ENCODE measurements at places on chromosomes 4 and X. TPM values are rescaled to one million over a fixed set of nuclear protein-coding genes. Genes with fewer than 3 reads are reported as not detected.
A peak's percentile ranks its signal among the peaks of the same experiment; 100 is the strongest.

GRCh38 chr4:105840426-105841174, 54.7 kb upstream of the NPNT start:
- DNase-seq = no peak

- DNase-seq = no peak
Measured at GRCh38 chrX:69323786-69324720, 158.8 kb upstream of the PJA1 start.

DNA sequence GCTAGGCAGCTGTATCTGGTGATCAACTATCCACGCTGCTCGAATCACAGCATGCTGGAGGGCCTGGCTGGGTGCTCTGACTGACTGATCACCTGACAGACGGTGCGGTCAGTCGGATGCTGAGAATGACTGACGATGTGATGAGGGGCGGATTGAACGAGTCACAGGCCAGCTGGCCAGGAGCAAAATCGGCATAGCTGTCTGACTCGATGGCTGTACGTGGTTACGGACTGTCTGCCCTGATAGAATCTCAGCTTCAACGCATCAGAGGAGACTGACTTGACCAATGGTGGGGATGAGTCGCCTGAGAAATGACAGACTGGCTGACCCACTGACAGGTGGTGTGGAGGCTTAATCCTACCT, 1.0 kb upstream of the SUV39H1 start:
- DNase-seq = peak; percentile 28

DNA sequence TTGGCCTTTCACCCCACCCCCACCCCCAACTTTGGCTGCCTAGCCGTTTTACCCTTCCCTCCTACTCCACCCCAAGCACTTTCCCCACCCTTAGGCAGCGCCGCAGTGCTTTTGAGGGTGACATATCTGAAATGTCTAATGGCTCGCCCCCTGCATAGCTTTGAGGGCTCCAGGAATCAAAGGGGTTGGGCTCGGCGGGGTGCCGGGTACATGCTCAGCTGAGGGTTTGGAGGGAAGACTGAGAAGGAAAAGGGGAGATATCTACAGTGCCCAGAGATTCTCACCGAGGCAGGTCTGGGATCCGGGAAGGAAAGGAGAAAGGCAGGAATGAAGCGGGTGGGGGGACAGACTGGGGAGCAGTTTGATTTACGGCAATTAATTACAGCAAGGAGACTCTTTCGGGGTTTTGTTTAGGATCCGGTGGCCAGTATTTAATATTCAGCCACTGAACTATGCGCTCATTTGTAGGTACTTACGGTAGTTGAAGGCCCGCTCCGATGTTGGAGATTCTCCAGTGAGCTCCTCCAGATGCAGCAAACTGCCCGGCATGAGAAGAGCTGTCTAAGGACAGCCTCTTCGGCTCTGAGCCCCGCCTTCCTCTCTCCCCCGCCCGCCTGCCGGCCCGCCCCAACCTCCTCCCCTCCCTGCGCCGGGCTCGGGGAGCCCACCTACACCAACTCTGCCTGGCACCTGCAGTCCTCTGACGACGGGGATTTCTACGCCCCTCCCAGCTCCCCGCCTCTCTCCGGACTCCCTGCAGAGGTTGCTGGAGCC, at the start of gene IGSF1:
Gene IGSF1, minus strand, starts transcription at position 569 of the 774 bp plus-strand sequence. CDS start 2,632 bp downstream, outside the sequence.
- DNase-seq = no peak

The MAGEA2 gene
- not detected for total RNA-seq

GRCh38 chrX:8432396-8432795, 32.2 kb upstream of the VCX3B start:
- DNase-seq = no peak

DNA sequence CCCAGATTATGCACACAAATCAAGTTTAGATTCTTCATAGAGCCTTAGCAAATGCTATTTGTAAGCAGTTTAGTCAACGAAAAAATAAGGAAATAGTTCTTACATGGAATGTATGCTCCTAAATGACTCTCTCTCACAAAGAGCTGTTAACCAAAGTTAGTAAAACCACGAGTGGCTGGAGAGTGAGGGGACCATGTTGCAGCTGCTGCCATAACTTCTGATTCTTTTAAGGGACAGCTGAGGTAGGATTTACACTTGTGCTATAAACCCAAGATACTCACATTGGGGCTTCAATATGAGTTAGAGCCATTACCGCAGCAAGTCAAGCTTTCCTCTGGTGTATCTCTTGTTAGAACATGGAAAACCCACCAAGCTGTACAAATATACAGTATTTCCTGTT, 2.7 kb downstream of the DOCK11 start:
- no peak for DNase-seq

DNA sequence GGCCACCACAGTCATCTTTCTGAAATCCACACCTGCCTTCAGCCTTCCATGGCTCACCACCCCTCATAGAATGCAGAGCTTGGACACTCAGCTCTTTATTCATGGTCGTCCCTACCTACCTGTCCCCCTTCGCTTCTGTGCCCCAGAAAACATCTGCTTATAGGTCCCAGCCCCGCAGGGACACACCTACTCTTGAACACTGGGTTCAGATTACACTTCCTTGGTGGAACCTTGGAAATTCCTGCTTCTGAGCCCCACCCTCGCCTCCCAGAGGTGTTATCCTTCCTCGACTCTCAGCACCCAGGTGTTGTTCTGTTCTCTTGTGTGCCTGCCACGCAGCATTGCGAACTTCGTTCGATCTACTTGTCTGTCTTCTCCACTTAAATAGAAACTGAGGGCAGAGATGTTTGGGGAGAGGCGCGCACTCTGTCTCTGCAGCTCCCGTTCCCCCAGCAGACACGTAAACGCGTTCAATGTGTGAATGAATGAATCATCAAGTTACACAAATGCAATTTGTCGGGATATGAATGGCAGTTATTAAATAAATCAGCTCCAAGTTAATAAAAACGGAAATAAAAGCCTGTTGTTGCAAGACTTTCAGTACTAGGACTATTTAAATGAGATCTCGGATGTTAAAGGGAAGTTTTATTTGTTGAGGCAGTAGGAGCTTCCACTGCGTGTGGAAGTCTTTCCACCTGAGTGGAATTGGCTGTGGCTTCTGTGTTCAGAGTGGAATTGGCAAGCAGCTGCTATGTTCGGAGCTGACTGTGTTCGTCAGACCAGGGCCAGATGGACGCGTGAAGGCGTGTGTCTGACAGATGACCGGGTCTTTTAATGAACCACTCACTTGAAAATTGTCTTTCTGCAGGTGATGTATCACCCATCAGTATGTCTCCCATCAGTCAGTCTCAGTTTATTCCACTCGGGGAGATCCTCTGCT, 95.6 kb downstream of the STOX2 start:
- no peak for DNase-seq

The PABPC5 gene
- total RNA-seq = 0.90 TPM

- DNase-seq = no peak
Measured at GRCh38 chr4:45663628-45664081, 460.2 kb downstream of the GABRG1 start.

The FAAH2 gene
- total RNA-seq = not detected

DNA sequence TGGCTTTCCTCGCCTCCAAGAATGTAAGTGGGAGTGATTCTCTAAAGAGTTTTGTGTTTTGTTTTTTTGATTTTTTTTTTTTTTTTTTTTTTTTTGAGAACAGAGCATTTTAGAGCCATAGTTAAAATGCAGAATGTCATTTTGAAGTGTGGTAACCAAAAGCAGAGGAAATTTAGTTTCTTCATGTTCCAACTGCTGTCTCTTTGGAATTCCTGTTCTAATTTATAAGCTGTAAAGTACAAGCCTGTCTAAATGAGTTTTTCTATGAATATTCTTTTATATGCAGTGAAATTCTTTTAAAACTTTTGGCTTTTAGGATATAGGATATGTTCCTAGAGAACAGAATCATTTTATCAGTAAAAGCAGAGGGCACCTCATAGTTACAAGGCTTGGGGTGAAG, 74.2 kb downstream of the KIT start:
- DNase-seq = no peak

DNA sequence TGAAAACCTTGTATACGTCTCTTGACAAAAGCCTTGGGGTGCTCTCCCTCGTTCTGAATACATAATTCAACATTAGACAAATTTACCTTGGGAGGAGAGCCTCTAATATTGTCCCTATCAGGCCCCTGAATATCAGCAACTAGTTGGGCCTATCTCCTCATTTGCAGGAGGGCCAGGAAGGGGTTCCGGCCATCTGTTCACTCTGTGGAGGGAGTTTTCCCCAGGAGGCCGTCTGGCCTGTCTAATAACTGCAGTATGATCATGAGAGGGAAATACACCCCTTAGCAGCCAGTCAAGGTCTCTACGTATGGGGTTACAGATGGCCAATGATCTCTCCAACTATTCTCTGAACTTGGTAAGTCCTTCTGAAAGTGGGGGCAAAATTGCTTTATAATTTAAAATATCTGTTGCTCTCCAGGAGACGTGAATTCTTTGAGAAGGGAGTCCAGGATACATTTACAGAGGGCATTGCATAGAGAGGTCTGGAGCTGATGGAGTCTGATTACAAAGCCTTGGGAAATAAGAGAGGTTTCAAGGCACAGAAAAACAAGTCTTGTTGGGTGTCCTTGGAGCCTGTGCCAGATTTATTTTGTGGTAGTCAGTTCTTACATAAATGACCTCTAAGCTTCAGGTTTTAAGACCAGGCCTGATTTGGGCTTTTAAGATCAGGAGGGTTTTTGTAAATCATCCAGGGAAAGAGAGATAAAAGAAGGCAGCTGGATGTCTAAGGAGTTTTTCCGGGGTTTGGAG, 48.2 kb upstream of the UXT start:
- DNase-seq = no peak

- DNase-seq = no peak
Measured at GRCh38 chr4:65450899-65451298, 219.4 kb downstream of the EPHA5 start.

DNA sequence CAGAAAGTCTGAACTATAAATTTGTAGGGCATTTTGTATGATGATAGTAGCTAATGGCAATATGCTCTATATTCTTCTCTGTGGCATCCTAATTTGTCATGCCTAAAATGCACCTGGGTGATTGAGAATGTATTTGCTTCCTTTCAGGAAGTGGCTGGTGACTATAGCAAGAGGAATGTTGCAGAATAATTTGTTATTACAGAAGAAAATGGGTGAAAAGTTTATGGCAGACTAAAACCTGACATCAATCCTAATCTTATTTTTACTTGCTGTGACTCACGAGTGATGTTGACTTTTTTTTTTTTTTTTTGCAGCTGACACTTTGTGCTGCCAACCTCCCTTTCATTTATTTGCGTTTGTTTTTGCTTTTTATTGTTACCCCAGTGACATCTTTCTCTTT, 141.1 kb downstream of the MSL3 start:
- no peak for DNase-seq

GRCh38 chrX:110004215-110004614, 1.3 kb downstream of the TMEM164 start:
- DNase-seq = no peak

GRCh38 chrX:258291-259040, 22.7 kb upstream of the PLCXD1 start:
- DNase-seq = no peak

DNA sequence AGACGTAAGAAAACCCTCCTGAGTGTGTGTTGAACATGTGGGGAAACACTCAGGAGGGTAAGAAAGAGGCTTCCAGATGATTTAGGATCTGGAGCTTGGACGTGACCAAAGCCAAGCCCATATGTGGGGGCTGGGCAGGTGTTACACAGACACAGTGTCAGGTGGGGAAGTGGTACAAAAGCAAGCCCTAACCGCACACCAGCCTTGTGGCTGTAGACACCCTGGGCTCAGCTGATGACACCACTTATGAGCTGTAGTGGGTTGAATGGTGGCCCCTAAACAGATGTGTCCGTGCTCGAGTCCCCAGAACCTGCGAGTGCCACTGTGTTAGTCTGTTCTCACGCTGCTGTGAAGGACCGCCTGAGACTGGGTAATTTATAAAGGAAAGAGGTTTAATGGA, 25.0 kb upstream of the NSG1 start:
- no peak for DNase-seq

The SNX25 gene
- 28.3 TPM for total RNA-seq

- DNase-seq = peak; percentile 61
Measured at GRCh38 chr4:48905363-48906015, 1.1 kb downstream of the OCIAD2 start.

- peak; percentile 79 for DNase-seq
Measured at GRCh38 chr4:38062088-38062775, 102.0 kb downstream of the PTTG2 start.

DNA sequence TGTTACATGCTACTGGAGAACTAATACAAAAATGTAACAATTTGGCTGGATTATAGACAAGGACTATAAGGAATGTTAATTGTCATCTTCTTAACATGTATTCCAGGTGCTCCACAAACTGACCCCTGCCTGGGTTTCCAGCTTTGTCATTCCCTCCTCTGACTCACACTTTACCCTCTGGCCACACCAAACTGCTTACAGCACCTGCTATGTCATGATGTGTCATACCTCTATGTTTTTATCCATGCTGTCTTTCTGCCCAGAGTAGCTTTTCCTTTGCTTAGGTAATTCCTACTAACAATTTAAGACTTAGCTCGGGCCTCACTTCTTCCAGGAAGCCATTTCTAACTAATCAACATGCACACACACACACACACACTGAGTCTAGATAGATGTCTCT, 14.0 kb upstream of the SHROOM4 start:
- peak; percentile 55 for DNase-seq

GRCh38 chr4:33369446-33369845, 2649.3 kb downstream of the PCDH7 start:
- DNase-seq = peak; percentile 12

DNA sequence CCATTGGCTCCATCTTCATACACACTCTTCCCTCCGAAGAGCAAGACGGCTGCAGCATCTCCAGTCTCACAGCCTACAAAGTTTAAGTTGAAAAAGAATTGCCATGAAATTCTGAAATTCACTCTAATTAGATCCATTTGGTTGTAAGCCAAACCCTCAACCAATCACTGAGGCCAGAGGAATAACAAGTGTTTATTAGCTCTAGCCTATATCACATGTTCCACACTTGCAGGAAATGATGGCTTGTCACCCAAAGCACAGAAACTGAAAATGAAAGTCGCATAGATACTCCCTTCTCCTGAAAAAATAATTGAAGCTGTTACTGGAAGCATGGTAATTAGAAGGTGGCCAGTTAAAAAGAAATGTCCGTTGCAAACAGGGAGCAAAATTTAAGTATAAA, 1071.8 kb downstream of the CCSER1 start:
- no peak for DNase-seq

All from IMR-90 (cell line).